Activated CD8-positive, alpha-beta memory T cell treated with anti-CD3 and anti-CD28 coated beads for 1 hour (primary cell): ENCODE measurements at places on chromosomes 2 and 18.

GRCh38 chr2:118791483-118791882 is 56.0 kb downstream of the EN1 start:
- no peak for DNase-seq

DNA sequence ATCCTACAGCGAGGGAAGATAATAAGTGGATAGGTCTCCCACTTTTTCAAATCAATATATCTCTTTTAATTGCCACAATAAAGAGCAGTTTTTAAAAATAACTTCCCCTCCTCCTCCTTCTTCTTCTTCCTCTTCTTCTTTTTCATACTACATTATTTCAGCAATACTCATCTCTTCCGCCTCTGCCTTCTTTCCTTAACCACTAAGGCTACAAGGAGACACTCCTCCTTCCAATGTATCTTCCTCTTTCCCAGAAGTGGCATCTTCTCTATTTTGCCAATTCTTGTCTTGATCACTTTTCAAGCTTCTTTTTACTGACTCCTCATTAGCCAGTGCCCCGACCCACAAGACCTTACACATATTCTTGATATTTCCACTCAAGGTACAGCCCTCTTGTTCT is 546.6 kb upstream of the CHAC2 start:
- DNase-seq = no peak

- DNase-seq = no peak
Measured at GRCh38 chr18:61964616-61965015, 71.8 kb upstream of the RNF152 start.

- no peak for DNase-seq
Measured at GRCh38 chr18:33666915-33667314, 88.9 kb downstream of the ASXL3 start.

DNA sequence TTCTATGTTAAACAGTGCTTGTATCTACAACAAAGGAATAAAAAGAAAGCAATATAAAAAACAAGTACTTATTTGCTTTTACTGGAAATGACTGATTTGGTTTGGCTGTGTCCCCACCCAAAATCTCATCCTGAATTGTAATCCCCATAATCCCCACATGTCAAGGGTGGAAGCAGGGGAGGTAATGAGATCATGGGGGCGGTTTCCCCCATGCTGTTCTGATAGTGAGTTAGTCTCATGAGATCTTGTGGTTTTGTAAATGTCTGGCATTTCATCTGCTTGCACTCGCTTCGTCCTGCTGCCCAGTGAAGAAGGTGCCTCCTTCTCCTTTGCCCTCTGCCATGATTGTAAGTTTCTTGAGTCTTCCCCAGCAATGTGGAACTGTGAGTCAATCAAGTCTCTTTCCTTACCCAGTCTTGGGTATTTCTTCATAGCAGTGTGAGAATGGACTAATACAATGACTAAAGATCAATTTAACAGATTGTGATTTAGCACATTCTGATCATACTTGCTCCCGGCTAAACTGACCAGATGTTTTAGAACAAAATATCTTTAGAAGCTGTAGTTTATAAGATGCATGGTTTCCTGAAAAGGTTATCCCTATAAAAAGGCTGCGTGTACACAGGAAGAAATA is 19.9 kb downstream of the PTH2R start:
- no peak for DNase-seq

DNA sequence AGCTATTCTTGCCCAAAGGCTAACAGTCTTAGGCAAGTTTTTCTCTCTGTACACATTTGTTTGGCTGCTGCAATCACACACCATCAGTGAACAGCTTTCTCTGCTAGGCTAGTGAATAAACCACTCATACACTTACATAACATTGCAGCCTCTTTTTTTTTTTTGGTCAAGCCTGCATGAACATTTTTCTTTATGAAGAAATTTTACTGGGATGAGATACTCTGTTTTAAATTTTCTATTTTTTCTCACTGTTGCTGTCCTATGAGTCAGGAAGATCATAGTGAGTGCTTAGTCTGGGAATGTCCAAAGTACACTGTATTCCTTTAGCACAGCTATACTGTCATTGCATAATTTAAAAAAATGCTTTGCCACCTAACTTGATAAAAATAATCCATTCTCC is 58.5 kb downstream of the ROCK1 start:
- no peak for DNase-seq
